OCI-LY7 (cell line): ENCODE measurements at places on chromosomes 7 and 10. TPM values are rescaled to one million over a fixed set of nuclear protein-coding genes. Genes with fewer than 3 reads are reported as not detected.

The SDK1 gene
- 0.11 and 0.36 TPM in 2 replicates for total RNA-seq

GRCh38 chr10:89337484-89337883 is 9.7 kb downstream of the IFIT3 start:
- DNase-seq: no peak

DNA sequence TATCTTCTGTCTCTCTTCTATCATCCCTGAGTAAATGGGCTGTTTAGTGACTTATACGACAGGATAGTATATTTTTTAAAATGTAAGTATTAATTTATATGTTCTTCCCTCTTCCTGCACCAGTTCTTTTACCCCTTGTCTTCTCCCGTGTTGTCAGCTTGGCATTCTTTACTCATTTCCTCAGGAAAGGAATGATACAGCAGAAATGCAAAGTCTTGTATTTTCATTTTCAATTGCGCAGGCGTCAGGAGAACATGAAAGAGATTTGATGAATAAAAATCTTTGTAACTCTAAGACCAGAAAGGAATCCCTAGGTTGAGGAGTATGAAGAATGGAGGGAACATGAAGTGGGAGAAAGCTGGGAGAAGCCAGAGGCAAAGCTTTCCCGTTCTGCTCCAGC is 18.8 kb upstream of the VPS41 start:
- DNase-seq: no peak

GRCh38 chr7:2006231-2006771 is 226.4 kb downstream of the MAD1L1 start:
- DNase-seq: no peak

GRCh38 chr7:105808703-105809590 is 67.5 kb downstream of the ATXN7L1 start:
- DNase-seq: peak; percentile 73

- DNase-seq: no peak
Measured at GRCh38 chr7:79292834-79293233, 160.6 kb downstream of the MAGI2 start.

DNA sequence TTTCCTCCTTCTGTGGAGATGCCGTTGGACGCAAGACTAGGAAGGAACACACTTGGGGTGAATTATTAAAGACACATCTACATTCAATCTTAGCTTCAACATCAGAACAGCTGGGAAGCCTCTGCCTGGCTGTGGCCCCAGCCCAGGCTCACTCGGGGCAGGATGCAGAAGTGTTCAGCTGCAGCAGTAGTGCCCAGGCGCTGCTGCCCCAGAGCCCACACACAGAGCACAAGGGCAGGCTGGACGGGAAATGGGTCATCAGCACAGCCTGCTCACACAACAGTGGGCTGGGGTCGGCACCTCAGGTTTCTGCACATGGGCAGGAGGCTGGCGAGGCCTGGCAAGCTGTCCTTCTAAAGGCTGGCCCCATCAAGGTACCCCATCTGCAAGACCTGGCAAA is 42.5 kb downstream of the NOD1 start:
- no peak for DNase-seq

The PRSS37 gene
- total RNA-seq: not detected in 2 replicates

DNA sequence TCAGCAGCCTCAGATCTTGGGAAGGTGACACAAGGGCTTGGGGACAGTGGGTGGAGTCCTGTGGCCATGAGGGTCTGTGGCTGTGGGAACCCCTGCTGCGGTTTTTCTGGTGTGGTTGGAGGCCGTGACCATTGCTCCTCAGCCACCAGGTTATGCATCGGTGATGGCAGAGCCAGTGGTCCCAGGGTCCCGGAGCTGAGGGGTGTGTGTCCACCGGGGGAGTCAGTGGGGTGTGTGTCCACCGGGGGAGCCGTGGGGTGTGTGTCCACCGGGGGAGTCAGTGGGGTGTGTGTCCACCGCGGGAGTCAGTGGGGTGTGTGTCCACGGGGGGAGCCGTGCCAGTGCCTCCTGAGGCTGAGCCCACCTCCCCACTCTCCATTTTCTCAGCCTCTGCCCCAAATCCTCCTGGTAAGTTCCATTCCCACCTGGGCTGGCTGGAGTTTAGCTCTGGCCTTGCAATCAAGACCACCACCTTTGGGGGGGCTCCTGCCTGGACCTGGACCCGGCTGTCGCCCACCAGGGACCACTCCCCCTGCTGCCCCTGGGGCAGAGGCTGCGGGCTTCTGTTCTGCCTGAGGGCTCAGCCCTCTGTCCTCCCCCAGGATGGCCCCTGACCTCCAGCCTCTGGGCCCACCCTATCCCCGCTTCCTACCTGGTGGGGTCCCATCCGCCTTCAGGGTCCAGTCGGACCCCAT is 143.5 kb downstream of the ELFN1 start:
- no peak for DNase-seq

DNA sequence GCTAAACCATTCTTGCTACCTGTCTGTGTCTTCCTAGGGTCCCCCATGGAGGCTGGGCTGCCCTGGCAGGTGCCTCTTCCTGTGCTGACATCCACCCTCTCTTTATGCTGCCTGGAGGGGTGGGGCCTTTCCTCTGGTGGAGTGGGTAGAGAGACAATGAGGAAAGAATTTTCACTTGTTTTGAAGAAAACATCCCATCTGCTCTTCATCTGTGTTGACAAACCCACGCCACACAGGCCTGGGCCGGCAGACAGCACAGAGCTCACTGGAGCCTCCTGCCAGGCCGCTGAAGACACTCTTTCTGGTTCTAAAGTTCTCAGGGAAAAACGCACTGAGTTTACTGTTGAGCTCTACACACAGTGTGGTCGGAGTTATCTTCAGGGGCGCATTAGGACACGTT is 328.2 kb downstream of the GLRX3 start:
- no peak for DNase-seq

The PON3 gene
- not detected in 2 replicates for total RNA-seq

The ADCYAP1R1 gene
- total RNA-seq: not detected in 2 replicates

DNA sequence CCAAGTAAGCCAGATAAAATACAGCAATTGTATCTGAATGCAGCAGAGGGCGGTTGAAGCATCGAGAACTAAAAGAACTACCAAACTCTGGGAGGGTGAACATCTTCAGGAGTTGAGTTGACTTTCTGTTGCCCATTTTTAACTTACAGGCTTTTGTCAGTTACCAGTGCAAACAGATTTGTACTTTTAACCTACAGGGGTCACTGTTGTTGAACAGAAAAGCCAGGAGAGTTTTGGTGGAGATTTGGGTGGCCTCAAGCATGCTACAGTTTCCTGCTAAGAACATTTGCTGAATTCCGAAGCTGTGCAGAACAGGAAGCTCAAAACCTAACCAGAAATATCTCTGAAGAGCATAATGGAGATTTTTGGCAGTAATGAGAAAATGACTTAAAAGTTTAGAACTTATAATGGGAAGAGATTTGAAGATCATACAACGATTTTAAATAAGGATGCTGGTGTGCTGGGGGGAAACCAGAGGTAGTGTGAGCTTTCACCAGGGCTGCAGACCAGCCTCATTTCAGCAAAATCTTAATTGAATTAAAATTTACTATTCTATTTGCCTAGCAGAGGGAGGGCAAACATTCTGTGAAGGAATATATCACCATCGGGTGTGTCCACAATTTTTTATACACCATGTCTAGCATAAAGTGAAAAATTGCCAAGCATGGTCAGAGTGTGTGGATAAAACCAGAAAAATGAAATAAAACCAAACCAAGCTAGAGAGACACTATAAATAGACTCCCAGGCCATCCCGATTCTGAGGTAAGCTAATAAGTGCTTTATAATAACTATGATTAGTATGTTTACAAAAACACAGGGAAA is 208.6 kb upstream of the CCDC6 start:
- DNase-seq: peak; percentile 56

DNA sequence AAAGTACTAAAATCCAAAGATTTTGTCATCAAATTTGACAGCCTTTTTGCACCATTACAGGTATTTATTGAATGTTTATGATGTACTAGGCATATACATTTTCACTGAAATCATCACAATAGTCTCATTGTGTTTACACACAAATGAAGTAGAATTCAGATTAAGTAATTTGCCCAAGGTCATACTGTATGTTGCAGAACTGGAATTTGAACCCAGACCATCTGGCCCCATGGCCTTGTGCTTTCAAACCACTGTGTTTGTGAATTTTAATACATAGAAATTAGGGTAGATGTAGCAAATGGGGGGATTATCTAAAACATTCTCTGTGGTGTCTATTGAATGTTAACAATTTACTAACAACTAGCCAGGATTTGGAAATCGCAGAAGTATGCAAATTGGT is 94.8 kb downstream of the POLL start:
- DNase-seq: no peak

The SHH gene
- not detected in 2 replicates for total RNA-seq

DNA sequence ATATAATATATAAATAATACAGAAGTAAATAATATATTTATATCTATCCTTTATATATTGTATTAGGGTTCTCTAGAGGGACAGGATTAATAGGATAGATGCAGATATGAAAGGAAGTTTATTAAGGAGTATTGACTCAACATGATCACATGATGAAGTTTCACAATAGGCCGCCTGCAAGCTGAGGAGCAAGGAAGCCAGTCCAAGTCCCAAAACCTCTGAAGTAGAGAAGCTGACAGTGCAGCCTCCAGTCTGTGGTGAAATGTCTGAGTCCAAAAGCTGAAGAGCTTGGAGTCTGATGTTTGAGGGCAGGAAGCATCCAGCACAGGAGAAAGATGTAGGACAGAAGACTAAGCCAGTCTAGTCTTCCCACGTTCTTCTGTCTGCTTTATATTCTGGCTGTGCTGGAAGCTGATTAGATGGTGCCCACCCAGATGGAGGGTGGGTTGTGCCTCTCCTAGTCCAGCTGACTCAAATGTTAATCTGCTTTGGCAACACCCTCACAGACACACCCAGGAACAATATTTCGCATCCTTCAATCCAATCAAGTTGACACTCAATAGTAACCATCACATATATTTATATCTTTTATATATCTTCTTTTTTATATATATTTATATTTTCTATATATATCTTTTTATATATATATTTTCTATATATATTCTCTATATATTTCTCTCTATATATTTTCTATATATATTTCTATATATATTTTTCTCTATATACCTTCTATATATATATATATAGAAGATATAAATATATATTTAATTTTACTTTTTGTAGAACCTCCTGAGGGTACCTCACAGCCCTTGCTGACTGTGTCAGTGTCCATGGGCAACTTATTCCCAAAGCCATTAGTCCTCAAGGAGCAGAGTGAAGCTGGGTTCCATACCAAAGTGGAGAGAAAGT is 24.6 kb upstream of the AKR1B10 start:
- no peak for DNase-seq

DNA sequence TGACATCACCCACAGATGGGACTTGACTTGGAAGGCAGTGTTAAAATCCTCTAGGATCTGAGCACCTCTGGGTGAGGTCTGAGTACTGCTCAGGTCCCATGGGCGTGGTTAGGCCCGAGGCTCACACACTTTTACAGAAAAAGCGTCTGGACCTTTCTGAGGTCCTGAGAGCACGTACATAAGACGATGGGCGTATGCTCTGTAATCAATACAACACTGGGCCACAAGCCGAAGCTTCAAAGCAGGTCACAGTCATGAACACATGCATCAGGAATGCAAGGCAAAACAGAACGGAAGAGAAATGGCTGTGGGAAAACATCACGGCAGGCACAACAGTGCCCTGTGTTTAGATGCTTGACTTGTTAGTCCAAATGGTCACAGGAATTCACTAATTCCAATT is 112.2 kb downstream of the LARP4B start:
- DNase-seq: no peak

GRCh38 chr10:17249820-17250219 is 21.8 kb downstream of the VIM start:
- DNase-seq: no peak

DNA sequence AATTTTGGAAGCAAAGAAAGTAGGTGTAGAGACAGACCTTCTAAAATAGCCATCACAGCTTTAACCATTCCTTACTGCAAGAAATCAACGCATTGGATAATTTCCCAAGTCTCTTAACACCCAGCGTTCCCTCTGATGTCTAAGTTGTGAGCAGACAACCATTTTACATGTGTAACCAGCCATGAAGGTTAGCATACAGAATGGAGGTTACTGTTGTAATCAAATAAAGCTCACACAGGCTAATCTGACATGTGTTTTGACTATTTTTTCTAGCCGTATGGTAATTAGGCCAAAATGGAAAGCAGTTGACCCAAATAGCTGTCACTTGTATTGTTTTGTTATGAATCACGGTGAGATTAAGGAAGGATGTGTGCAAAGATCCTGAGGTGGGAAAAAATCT is 336.4 kb downstream of the RNLS start:
- no peak for DNase-seq

DNA sequence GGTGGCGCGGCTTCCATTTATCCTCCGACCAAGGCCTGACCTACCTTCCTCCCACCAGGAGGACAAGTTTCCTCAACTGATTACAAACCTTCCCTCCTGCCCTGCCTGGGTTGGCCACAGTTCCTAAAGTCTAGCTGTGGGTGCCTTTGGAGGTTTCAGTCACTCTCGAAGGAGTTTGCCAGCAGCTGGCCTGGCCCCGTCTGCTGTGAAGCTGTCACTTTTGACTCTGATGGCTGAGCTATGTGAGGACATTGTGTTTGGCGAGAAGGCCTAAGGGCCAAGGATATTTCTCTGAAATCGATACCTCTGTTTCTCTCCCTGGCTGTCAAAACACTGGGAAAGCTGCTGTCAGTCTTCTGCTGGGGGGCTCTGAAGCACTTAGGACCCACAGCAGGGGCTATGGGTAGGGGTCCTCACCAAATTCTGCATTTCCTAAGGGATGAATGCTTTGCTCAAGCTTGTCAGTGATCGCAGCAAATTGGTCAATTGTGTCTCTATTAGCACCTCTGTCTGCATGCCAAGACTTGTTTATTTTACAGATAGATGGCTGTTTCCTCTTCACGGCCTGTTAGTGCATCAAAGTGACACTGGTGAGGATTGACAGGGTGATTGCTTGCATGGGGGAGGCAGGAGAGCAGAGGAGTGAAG is 31.9 kb upstream of the SAMD8 start:
- no peak for DNase-seq

The PNLIPRP2 gene
- not detected in 2 replicates for total RNA-seq

The ANAPC16 gene
- total RNA-seq: 84.7 and 92.8 TPM in 2 replicates

- no peak for DNase-seq
Measured at GRCh38 chr7:116955340-116955739, 2.0 kb downstream of the ST7 start.

The PCLO gene
- total RNA-seq: 1.4 and 3.0 TPM in 2 replicates

The TMEM184A gene
- not detected in 2 replicates for total RNA-seq

DNA sequence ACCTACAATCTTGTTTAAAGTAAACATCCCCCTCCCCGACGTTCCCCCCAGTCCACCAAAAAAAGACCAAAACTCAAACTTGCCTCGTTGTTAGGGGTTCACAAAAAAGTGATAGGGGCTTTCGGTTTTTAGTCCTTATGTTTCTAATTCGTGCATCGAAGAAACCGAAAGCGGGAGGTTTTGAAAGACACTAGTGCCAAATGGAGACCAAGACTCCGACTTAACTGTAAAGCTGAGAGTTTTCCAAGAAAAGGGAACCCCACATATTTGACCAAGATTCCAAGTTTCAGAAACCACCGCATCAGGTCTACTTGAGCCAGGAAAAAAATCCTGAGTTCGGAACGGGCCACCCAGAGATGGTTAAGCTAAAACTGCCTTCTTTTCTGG is 534 bp downstream of the PSMA2 start:
- DNase-seq: peak; percentile 36

GRCh38 chr10:4494551-4494950 is 331.5 kb upstream of the AKR1E2 start:
- DNase-seq: no peak

The HMX3 gene
- not detected in 2 replicates for total RNA-seq

The IDI2 gene
- not detected in 2 replicates for total RNA-seq

GRCh38 chr10:67837541-67838314 is at the start of gene DNAJC12:
Gene DNAJC12 (minus strand): TSS chr10:67838188. CDS start chr10:67838011, 177 bp downstream.
- DNase-seq: peak; percentile 79

The ACSM6 gene
- not detected in 2 replicates for total RNA-seq

The CEP41 gene
- total RNA-seq: 35.4 and 41.1 TPM in 2 replicates

GRCh38 chr10:29634764-29635625 is at the start of gene SVIL:
Gene SVIL (minus strand): TSS chr10:29634971. CDS start chr10:29555058, 79,913 bp downstream.
- DNase-seq: no peak

GRCh38 chr10:77176232-77176631 is 461.4 kb downstream of the KCNMA1 start:
- DNase-seq: peak; percentile 13
